ENCODE measurements at places on chromosomes 7 and 10. TPM values are rescaled to one million over a fixed set of nuclear protein-coding genes. Genes with fewer than 3 reads are reported as not detected.

The SLC39A12 gene
- not detected for total RNA-seq

The KCNH2 gene
- total RNA-seq, result 0.87 TPM

The CDK14 gene
- 174 TPM for total RNA-seq

The PALD1 gene
- 2.4 TPM for total RNA-seq

The LIPF gene
- not detected for total RNA-seq

The EVX1 gene
- total RNA-seq, result not detected

The CRHR2 gene
- not detected for total RNA-seq

The CNPY1 gene
- not detected for total RNA-seq

The NRAP gene
- total RNA-seq, result not detected

The GIMAP6 gene
- 0.39 TPM for total RNA-seq

The CHRM2 gene
- not detected for total RNA-seq
